Mammary epithelial cell (primary cell): ENCODE measurements at places on chromosomes 3 and 15.

DNA sequence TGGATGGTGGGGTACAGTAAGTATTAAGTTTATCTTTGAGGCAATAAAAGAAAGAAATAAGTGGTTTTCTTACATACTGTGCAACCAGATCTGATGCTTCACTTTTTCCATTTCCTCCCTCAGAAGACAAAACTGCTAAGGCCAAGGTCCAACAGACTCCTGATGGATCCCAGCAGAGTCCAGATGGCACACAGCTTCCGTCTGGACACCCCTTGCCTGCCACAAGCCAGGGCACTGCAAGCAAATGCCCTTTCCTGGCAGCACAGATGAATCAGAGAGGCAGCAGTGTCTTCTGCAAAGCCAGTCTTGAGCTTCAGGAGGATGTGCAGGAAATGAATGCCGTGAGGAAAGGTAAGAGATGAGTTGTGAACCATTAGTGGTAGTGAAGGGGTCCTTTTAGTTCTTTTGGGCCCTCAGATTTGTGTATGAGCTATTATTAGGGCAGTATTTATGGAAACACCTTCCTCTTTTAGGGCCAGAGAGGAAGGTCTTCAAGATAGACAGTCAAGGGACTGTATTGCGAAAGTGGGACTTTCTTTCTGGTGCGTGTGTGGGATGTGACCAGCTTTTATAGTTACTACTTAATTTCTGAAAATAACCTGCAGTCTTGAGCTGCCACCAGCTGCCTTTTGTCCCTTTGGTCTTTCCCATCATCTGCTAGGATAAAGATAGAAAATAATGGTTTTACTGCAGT is 4.6 kb downstream of the ALAS1 start:
- no peak for DNase-seq

- no peak for DNase-seq
Observed at GRCh38 chr15:100170291-100171210, 171.2 kb downstream of the ADAMTS17 start.

DNA sequence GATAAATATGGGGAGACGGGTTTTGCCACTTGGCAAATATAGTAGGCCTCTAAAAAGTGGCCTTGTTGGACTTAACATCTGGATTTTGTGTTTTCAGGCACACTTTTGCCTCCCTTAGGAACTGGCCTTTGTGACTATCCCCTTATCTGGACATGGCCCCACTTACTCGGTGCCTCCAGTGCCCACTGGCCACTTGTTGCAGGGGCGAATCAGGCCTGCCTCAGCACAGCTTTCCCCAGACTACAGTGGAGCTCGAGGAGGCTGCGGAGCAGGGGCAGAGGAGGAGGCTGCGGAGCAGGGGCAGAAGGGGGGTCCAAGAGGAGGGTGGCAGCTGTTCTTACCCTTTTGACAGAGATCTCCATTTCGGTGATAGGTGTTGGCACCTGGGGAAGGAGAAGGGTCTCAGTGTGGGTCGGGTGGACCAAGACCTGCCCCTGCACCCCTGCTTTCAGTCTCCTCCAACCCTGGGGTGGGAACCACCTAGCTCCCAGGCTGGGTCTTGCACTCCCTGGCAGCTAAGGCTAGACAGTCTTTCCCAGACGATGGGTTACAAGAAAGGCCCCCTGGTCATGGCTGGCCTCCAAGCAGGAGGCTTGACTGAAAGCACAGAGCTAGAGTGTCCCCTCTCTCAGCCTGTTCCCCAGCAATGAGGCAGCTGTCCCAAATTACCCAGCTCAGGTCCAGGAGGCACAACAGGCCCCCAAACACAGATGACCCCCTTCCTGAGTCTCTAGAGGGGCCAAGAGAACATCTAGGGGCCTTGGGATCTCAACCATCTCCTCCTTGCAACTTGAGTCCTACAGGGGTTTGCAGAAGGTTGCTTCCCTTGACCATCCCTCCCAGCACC is 6.1 kb downstream of the SEMA3G start:
- no peak for DNase-seq

- DNase-seq, result no peak
Observed at GRCh38 chr3:152384412-152384811, 115.7 kb downstream of the MBNL1 start.

DNA sequence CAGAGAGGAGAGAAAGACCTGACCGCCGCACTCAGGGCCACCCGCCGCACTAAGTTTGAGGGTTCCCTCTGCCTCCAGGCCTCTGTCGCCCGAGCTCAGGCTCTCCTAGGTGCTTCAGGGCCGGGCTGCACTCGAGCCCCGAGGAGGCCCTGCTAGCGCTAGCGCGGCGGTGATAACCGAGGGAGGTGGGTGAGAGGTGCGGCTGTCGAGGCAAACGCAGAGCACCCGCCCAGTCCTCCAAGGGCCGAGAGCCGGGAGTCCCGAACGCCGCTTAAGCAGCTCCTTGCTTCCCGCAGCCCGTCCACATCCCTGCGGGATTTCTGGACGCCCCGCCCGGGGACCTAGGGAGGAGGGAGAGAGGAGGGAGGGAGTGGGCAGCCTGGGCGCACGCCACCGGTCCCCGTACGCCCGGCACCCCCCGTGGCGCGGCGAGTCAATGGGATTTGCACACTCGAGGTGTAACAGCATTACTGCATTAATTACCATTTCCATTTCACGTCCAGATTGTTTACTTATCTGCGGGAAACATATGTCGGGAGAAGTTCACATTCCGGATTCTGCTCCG is 6.8 kb downstream of the SOX14 start:
- DNase-seq, result no peak

DNA sequence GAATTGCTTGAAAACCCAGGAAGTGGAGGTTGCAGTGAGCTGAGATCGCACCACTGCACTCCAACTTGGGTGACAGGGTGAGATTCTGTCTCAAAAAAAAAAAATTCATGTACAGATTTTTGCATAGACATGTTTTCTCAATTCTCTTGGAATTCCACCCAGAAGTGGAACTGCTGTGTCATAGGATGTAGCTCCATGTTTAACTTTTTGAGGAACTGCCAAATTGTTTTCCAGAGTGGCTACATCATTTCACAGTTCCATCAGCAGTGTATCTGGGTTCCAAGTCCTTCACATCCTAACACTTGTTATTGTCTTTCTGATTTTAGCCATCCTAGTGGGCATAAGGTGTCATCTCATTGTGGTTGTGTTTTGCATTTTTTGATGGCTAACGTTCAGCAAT is 9.9 kb downstream of the CAPN7 start:
- DNase-seq, result no peak

GRCh38 chr15:94080416-94080815 is 150.9 kb upstream of the MCTP2 start:
- DNase-seq, result peak; percentile 91

DNA sequence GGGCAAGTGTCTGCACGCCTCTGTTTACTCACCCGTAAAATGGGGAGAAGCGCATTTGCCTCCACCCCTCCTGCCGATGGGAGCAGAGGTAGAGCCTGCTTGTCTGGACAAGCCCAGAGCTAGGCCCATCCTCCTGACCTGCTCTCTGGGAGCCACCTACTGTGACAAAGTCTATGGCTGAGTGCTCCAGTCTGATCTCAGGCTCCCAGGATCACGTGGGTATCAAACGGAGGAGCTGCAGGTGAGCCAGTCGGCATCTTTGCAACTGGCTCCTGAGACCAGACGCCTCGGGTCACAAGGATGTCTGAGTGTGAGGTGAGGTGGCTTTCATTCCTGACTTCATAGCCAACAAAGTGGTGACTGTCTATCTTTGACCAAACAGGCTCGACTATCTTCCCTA is 2.1 kb upstream of the ALDH1A3 start:
- peak; percentile 63 for DNase-seq

DNA sequence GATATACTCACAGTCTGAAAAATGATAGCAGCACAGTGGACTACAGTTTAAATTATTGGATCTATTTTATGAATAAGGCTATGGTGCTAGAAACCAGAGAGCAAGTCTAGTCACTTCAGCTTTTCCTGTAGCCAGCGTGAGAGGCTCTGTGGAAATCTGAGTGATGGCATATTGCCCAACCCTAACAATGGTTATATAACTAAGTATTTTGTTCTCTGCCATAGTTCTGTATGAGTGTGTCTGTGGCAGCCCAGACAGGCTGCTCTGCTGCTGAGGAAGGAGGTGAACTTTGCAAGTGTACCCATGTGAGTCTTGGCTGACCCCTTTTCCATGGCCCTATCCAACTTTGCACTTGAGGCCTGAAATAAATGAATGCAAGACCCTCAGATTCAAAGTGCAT is 105.7 kb downstream of the LRTM1 start:
- peak; percentile 69 for DNase-seq

DNA sequence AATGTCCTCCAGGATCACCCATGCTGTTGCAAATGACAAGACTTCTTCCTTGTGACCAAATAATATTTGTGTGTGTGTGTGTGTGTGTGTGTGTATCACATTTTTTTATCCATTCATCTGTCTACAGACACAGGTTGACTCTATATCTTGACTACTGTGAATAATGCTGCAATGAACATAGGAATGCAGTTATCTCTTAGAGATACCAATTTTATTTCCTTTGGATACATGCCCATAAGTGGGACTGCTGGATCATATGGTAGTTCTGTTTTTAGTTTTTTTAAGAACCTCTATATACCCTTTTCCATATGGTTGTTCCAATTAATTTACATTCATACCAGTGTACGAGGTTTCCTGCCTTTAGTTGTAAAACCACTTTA is 41.7 kb downstream of the GPR176 start:
- DNase-seq, result no peak

DNA sequence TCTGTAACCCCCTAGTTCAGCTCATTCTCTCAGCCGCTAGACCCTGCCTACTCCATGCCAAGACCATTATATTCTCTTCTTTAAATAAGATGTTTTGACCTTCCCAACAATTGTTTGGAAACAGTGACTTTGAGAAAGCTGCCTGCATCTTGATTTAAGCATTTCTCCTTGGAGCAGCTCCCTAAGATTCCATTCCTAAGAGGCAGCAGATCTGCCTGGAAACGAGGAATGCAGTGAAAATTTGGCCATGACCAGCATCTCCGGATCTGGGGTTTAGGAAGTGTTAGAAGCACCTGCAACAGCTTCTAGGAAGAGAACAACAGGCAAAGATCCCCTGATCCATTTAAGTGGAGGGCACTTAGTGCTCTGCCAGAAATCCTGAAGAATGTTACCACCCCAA is 235.7 kb downstream of the NTRK3 start:
- DNase-seq, result no peak

GRCh38 chr3:4508048-4508981 is 15.2 kb downstream of the ITPR1 start:
- DNase-seq, result no peak

DNA sequence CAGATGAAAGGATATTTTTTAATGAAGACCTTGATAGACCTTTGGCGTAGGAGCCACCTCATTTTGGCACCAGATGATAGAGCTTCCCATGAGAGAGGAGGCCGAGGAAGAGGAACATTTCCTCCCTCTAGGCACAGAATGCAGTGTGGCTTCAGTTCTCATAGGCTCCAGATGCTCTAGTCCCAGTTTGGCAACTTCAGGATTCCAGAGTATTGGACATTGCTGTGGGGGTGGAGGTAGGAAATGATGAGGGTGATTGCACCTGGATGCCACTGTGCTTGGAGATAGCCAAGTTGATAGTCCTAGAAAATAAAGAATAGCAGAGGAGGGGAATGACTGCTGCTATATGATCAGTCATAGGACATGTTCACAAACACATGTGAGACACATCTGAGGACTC is 58.3 kb upstream of the KY start:
- no peak for DNase-seq

GRCh38 chr3:155745795-155746550 is 1.1 kb upstream of the PLCH1 start:
- no peak for DNase-seq

DNA sequence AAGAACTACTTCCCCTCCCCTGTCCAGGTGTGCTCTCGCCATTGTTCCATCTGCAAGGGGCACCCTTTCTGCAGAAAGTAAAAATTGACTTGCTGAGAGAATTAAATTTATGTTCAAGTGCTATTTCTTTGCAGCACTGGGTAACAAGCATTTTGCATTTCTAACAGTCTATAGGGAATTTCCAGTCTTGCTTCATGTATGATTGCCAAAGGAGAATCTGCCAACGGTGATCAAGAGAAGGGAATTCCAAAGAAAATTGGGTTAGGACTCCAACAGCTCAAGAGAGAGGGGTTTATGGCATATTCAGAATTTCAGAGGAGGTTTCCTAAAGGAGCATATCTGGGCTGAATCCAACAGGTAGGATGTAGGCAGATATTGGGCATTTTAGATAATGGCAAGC is 136.7 kb upstream of the WNT5A start:
- DNase-seq, result peak; percentile 53

DNA sequence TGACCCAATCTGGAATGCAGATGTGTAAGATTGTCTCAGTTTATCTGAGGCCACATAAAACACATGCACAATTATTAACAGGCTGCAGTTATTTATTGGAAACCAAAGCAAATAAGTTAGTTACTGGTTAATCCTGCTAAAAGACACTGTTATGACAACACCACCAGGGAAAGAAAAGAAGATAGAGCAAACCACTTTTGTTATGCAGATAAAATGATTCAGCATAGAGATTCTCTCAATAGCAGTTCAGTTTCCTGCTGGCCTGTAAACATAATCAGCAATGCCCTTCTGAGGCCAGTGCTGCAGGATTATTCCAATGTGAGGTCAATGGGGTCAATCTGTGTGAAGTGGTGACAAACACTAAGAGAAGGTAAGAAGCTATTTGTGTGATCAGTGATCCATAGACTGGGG is 244.4 kb downstream of the ZBTB20 start:
- DNase-seq, result no peak

DNA sequence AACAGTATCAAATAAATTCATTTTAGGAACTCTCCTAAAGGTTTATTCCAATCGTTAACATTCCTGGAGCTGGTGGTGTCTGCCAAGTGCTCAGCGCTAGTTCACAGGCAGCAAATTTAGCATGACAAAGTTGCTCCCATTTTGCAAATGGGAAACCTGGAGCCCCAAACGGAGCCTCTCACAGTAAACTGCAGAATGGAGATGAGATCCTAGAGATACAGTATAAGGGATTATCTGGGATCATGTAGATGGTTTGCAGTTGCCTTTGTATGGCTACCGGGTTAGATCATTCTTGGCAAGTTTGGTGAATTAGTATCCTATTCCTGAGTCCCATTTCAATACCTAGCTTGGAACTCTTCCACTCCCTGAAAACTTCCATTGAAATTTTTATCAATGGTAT is 173.7 kb downstream of the CDIN1 start:
- no peak for DNase-seq

DNA sequence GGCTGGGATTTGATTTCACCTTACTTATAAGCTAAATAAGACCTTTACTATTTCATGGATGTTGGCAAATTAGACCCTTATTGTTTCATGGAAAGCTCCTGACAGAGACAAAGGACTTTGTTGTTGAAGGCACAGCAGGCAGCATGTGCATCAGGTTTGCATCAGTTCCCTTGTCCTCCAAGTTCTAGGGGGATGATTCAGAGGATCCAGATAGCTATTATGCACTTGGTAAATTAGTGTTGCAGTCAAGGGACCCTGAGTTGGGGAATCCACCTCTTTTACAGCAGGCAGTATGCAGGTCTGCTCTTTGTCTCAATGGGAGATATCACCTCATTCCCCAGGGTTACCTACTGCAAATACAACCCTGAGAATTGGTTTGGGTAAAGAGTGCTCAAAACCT is 131.4 kb upstream of the IGSF10 start:
- no peak for DNase-seq

- DNase-seq, result no peak
Observed at GRCh38 chr3:159378396-159379194, 576.7 kb downstream of the MFSD1 start.
